ENCODE measurements at places on chromosomes 5 and 9.

- no peak for DNase-seq
Measured at GRCh38 chr5:684751-685216, 8.4 kb downstream of the TPPP start.

- DNase-seq = peak; percentile 76
Measured at GRCh38 chr5:61298580-61298979, 33.5 kb upstream of the ZSWIM6 start.

DNA sequence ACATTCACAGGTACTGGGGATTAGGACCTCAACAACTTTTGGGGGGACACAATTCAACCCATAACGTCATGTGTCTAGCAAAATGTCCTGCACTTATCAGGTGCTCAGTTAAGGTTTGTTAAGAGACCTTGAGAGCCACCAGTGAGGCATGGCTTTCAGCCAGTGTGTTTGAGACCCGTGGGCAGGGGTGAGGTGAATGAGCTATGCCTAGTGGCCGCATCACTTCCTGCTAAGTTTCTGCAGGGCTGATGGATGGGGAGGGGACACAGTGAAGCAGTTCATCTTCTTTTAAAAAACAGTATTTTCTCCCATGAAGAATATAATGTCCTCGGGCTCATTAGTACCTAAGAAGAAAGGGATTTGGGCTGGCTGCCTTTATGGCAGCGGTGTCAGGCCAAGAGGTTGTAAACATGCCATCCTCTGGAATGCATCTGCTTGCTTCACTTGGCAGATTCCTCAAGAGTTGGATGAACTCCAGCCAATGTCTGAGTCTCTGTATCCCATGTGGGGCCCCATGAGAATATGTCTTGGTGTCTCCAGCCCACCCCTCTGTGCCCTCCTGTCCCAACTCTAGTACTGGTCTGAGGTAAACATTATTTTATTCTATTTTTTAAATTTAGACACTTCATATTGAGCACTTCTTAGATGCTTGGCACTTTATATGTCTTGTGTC, 282.2 kb downstream of the CWC27 start:
- peak; percentile 68 for DNase-seq

DNA sequence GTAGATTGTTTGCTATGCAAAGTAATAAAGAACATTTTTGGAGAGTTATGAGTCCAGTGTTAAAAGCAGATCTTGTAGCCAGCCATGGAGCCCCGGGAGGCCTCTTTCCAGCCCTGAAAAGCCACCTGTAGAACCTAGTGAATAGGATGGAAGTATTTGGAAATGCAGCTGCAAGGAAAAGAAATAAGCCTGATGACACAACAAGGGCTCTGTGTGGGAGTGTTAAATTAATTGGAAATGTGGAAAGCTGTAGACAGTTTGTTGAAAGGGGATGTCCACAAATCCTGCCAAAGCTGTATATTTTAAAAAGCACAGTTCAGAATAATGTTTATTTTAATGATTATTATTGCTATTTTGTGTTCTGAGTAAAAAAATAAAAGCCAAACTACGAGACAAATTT, 152.5 kb upstream of the GHR start:
- DNase-seq = no peak

GRCh38 chr9:124335320-124335707, 77.6 kb downstream of the NEK6 start:
- DNase-seq = no peak

DNA sequence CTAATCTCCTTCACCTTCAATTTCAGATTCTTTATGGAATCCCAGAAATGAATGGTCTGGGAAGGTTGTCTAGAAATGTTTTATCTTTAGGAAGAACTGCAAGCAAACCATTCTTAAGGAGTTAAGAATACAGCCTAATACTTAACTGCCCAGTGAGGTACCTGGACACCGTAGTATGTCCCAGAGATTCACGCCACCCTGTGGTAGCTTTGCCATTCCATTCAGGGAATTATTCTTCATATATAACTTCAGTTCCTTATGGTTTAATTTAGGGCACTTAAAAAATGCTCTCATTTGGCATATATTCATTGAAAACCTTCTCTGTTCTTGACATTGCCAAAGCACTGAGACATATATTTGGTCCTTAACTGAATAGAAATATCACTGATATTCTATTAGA, 49.7 kb downstream of the ACTBL2 start:
- peak; percentile 45 for DNase-seq

GRCh38 chr9:112180387-112180881, 5.3 kb upstream of the SUSD1 start:
- DNase-seq = no peak

DNA sequence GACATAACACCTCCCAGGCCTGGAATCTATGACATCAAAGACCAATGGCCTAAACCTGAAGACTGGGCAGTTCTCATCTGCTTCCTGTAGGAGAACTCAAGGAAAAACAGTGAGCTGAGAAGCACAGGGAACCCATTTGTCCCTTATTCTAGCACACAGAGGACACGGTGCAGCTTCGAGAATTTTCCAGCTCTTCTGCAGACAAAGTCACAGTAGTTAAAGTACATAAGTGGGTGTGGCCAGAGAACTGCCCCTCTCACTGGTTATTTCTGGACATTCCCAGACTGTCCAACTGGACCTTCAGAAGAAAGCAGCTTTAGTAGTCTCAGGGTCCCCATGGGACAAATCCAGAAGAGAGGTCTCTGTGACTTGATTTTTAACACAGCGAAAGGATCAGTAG, 114.6 kb downstream of the KLHL3 start:
- no peak for DNase-seq

DNA sequence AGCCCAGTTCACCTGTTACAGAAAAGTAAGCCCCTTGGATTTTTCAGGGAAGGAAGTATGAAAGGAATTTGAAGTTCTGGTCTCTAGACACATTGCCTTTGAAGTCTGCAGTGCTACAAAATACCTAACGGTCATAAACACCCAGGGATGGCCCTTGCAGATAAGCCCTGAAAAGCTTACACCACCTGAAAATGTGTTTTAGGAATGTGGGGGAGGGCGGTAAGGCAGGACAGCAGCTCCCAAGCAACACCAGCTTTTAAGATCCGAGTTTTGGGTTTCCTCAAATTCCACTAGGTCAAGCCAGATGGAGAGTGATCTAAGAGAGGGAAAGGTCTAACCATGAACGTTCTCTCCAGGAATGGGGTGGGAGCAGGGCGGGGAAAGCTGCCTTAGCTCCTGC, 114.1 kb upstream of the PANK3 start:
- no peak for DNase-seq

Data from cardiac fibroblast (primary cell).